ENCODE measurements at places on chromosomes 3 and 15.

GRCh38 chr3:16069149-16069922 is 105.1 kb upstream of the GALNT15 start:
- no peak for DNase-seq

- DNase-seq, result no peak
Observed at GRCh38 chr3:73661265-73661664, 36.5 kb upstream of the PDZRN3 start.

DNA sequence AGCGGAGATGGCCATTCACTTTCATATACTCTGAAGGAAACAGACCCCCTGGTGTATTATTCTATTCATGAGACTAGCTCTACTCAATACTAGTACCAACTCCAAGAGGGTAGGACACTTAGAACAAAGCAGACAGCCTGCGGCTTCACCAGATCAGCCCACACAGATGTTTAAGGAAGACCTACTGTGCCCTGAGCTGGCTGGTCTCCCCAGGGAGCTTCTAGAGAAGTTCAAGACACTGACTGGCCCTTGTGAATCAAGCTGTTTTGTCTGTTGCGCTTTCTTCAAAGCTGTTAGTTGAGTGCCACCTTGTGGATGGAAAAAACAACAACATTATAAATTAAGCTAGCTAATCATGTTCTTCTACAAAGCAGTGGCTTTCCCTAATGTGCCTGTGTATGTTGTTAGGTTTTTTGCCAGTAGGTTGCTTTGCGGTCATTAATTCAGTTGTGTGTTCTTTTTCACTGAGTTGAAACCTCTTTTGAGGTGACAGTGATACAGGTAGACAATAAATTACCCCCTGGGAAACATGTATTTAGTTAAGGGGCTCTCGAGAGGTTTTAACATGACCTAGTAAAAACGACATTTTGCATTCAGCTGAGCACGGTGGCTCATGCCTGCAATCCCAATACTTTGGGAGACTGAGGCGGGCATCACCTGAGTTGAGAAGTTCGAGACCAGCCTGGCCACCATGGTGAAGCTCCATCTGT is 64.2 kb upstream of the MYZAP start:
- DNase-seq, result peak; percentile 82

DNA sequence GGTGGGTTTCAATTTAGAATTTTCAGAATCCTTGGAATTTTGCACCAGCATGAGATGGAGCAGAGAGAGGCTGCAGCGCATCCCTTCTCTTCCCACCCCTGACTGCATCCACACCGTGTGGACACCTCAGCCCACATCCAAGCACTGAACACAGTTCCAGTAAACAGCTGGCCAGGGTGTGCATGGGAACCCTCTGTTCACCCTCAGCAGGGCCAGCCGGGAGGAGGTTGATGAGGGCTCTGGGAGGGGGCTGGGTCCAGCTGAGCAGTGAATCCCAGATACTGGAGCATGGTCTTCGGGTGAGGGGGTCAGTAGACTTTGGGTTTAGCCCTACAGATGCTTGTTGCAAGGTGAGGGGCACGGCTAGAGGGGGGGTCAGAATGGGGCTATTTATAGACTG is 85.8 kb downstream of the RPLP1 start:
- peak; percentile 24 for DNase-seq

GRCh38 chr3:136617198-136617597 is 135.0 kb downstream of the STAG1 start:
- DNase-seq, result no peak

- no peak for DNase-seq
Observed at GRCh38 chr3:184662187-184662586, 49.7 kb downstream of the MAGEF1 start.

DNA sequence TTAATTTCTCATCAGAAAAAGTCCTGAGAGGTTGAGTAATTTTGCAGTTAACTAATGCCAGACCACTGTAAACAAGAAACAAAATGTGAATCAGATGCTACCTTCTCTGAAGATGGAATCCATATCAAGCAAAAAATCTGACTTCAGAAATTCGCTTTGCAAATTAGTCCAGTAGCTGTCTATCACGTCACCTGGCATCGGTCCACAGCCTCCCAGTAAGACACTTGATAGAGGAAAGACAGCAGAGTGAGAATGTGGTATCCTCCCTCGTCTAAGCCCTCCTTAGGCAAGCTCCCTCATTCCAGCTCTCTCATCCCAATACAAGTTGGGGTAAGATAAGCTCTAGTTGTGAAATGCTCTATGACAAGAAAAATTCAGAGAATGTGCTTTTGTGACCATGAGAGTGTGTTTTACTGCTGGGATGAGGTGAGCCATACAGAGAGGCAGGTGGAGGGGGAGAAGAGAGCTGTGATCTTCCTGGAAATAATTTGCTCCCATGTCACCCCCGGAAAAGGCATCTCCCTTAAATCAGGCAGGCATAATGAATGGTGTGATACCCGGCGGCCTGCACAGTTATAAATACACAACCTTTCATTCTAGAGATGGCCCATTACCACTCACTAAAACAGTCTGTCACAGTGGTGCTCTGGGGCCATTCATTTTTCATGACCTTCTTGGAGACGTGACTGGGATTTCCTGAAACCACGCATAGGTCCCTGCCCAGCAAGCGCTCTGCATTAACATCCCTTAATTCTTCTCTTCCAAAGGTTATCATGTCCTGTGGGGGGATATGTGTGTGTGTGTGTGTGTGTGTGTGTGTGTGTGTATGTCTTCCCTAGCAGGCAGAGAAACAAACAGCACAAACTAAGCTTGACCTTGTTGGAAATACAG is 602.0 kb upstream of the KCNMB2 start:
- DNase-seq, result no peak

DNA sequence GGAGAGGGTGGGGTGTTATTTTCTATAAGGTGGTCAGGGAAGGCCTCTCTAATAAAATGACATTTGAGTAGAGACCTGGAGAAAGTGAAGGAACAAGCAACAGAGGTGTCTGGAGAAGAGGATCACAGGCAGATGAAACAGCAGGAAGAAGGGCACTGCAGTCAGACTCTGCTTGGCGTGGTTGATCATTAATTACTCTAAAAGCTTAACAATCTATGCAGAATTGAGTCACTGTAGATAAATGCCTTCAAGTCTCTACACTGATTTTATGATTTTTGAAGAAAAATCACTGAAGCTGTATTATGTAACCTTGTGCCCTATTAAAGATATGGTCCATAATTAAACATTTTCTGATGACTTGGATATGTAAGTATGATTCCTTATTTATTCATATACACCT is 114.2 kb downstream of the TNIK start:
- DNase-seq, result no peak

- DNase-seq, result no peak
Observed at GRCh38 chr15:72965671-72966070, 86.6 kb upstream of the NEO1 start.

GRCh38 chr3:133568294-133569014 is 5.0 kb upstream of the CDV3 start:
- no peak for DNase-seq

GRCh38 chr3:151281671-151282324 is 3.5 kb upstream of the P2RY14 start:
- no peak for DNase-seq

- DNase-seq, result no peak
Observed at GRCh38 chr3:125161607-125162219, 50.8 kb downstream of the SLC12A8 start.

GRCh38 chr3:128080323-128081080 is 28.3 kb downstream of the SEC61A1 start:
- no peak for DNase-seq

GRCh38 chr3:169659096-169659819 is 4.3 kb downstream of the MECOM start:
- no peak for DNase-seq

- no peak for DNase-seq
Observed at GRCh38 chr15:85312486-85312885, 67.9 kb upstream of the AKAP13 start.

DNA sequence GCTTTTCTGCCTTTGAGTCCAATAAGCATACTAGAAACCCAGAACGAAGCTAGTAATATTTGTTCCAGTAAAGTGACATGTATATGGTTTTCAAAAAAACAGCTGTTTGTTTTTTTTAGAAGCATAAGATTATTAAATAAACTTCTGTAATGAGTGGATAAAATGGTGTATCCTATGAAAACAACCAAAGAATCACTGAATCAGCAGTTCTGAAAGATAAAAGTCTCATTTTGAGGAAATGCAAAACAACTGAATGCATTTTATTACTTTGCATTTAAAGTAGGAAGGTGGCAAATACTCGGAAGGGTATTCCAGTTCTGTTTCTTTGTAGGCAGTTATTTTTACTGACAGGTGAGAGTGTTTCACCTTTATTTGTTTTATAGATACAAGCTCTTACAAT is 107.0 kb downstream of the CNTN4 start:
- DNase-seq, result no peak

GRCh38 chr3:194333981-194334320 is 17.2 kb downstream of the CPN2 start:
- DNase-seq, result no peak

DNA sequence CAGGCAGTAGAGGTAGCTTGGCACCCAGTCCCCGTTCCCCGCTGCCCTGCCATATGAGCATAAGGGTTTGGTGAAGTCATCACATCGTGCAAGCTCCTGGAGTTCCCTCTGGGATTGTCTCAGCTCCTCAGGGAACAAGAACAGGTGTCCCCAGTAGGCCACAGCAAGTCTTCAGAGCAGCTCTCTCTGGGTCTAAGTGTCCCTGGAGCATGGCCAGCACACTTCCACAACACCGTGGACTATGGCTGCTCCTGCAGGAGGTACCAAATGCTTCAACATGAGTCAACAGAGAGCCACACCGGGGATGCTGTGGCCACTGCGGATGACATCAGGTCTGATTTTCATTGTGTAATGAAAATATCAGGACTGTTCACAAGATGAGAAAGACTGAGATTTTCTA is 23.1 kb downstream of the ABHD6 start:
- DNase-seq, result no peak

GRCh38 chr3:13463618-13464400 is 16.3 kb upstream of the HDAC11 start:
- DNase-seq, result no peak

DNA sequence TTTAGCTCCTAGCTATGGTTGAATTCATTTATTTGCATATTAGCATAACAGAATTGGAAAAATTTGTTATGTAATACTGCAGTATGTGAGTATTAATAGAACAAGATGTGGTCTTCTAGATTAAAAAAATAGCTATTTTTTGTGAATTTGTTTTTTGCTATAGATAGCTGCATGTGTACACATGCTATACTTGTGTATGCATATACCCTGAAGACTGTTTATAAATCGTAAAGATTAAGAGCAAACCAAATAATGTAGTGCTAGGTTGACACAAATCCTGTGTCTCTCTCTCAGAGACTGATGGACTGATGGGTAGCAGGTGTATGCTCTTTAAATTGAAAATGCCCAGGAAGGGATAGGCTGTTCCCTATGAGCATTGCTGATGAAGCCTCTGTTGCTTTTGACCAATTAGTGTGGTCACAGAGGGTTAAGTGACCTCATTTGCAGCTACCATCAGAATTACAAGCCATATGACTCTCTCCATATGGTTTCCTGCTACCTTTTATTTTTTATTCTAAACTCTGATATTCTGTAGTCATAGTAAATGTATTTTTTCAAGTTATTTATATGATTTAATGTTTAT is 9.0 kb downstream of the PLCL2 start:
- no peak for DNase-seq

GRCh38 chr15:70192490-70192889 is 94.8 kb upstream of the TLE3 start:
- DNase-seq, result no peak

DNA sequence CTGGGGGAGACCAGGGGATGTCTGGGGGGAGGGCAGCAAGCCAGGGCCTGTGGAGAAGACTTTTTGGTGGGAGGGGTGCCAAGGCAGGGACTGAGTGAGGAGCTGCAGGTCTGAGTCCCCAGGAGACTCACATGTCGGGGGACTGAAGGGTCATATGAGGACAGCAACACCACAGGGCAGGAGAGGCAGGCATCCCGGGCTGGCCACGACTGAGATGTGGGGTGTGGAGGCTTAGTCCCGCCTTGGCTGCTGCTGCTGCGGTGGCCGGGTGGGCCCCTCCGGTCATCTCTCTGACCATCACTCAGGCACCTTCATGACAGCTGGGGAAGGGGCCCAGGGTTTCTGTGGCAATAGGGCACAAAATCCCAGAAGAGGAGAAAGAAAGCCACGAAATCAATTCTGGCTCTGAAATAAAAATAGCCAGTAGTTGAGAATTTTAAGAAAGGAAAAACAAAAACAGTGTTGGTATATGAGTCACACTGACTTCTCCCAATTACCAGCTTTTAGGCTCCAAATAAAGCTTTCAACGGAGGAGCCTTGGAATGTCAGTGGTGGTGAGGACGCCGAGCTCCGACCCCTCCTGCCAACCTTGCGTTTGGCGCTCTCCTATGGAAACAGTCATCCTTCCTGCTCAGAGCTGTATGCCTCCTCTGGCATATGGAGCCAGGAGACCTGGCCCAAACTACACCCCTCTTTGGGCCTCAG is 52.9 kb upstream of the ITGA11 start:
- no peak for DNase-seq

DNA sequence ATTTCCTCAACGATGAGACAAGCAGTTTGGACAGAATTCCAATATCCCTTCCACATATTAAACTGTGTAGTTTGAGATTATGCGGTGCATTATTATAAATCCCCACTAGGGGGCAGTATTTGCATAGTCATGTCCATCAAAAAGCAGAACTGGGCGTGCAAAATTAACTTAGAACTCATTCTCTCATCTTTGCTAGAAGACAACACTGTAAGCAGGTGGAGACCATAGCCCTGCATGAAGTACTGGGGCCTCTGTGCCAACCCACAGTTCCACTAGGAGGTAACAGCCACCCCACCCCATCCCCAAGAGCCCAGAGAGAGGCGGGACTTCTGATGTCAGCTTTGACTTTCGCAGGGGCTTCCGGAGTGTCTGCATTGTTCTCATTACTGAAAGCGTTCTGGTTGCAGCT is 106.6 kb upstream of the TMC3 start:
- peak; percentile 86 for DNase-seq

- no peak for DNase-seq
Observed at GRCh38 chr3:159821110-159821509, 167.5 kb upstream of the IL12A start.

DNA sequence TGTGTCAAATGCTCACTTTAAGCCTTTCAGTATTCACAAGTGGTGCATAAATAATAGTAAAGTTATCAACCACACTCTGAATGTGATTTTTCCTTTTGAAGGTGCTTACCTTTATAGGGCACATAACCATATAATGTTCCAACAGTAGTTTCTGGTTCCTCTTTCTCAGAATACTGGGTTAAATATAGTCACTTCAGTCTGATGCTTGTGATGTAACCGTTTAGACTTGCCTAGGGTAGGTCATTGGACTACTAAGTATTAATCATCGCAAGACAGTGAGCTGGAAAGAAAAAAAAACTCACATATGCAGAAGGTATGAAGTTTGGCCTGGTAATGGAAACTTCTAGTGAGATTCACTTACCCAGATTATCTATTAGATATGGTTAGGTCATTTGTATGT is 1.9 kb downstream of the KBTBD8 start:
- DNase-seq, result no peak

GRCh38 chr3:8837162-8837561 is 67.7 kb upstream of the OXTR start:
- no peak for DNase-seq

GRCh38 chr15:98719137-98719740 is 70.9 kb downstream of the IGF1R start:
- DNase-seq, result no peak

GRCh38 chr3:1439395-1439794 is 346.6 kb downstream of the CNTN6 start:
- DNase-seq, result no peak
